CD4-positive, alpha-beta T cell treated with Interleukin-4 for 4 hours (primary cell): ENCODE measurements at places on chromosomes 11 and 22.
A peak's percentile ranks its signal among the peaks of the same experiment; 100 is the strongest.

DNA sequence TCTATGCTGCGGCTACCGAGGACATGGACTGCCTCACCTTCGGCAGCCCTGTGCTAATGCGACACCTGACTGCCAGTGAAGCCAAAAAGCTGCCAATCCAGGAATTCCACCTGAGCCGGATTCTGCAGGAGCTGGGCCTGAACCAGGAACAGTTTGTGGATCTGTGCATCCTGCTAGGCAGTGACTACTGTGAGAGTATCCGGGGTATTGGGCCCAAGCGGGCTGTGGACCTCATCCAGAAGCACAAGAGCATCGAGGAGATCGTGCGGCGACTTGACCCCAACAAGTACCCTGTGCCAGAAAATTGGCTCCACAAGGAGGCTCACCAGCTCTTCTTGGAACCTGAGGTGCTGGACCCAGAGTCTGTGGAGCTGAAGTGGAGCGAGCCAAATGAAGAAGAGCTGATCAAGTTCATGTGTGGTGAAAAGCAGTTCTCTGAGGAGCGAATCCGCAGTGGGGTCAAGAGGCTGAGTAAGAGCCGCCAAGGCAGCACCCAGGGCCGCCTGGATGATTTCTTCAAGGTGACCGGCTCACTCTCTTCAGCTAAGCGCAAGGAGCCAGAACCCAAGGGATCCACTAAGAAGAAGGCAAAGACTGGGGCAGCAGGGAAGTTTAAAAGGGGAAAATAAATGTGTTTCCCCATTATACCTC is 3.3 kb downstream of the FEN1 start:
- DNase-seq, result no peak

DNA sequence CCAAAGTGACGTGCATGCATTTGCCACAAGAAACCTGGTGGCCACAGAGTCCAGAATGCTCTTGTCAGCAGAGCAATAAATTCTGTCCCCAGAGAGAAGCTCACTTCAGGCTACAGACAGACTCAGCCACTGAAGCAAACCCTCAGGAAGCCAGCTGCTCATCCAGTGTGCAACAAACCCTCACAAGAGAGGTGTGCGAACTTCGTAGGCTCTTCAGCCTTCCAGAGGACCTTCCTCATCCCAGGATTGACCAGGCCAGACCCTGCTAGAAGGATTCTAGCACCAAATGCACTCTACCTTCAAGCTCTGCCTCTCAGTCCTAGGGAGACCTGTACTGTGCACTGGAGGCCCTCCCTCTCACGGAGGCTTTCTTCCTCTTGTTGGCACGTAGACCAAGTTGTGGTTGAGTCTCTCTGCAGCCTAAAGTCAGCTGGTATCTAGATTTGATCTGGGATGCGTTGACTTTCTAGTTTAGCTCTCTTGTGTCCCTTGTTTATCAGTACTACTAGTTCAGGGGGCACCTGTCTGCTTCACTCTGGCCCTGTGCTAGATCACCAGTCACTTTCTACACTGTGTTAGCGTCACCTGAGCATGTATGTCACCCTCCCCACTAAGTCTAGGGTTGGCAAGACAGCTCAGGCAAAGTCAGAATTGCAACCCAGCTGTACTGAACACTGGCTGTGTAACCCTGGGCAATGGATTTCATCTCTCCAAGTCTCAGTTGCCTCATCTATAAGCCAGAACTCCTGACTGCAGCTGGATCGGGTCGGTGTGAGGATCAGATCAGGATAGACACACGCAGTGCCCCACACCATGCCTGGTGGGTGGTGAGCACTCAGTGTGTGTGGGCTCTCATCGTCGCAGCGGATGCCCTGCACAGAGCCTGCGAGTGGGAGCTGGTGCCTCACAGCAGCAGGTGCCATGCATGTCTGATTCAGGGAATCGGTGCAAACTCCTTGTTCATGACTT is 22.1 kb upstream of the TMPRSS13 start:
- DNase-seq, result peak; percentile 62

DNA sequence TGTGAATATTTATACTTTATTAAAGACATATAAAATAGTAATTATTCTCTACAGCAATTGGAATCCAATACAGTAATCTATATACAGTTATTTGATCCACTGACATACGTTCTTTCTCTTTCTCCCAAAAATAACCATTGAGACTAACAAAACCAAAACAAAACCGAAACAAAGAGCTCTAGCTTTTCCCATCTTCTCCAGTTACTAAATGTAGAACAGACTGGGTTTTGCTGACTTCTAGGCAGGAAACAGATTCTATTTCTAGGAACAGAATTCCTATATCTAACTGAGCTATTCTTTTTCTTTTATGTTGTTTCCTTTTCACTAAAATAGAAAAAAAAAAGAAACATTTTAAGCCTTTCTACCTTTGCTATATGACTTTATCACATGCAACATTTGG is 80.1 kb downstream of the PACS1 start:
- DNase-seq, result no peak

GRCh38 chr11:62588966-62589637 is 2.2 kb downstream of the TUT1 start:
- no peak for DNase-seq

DNA sequence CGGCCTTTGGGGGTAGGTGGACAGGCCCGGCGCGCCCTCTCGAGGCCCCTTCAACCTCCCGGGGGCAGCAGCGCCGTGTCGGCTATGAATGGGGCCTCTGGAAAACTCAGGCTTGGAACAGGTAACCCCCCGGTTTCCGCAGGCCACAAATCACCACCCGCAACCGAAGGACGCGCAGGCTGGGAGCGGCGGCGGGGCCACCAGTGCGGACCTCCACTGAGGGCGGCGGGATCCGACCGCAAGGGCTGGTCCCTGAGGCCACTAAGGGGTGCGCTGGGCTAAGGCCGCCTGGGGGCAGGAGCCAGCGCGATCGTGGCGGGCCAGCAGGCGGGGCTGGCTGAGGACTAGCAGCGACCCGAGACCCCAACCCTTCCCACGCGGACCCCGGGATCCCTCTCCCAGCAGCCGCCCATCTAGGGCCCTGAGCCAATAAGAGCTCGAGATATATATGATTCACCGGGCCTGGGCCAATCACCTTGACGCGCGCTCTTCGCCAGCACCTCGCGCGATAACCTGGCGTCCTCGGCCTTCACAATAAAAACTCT is 609 bp upstream of the ATF4 start:
- peak; percentile 99 for DNase-seq

- no peak for DNase-seq
Observed at GRCh38 chr22:20354238-20354975, 34.5 kb upstream of the DGCR6L start.

DNA sequence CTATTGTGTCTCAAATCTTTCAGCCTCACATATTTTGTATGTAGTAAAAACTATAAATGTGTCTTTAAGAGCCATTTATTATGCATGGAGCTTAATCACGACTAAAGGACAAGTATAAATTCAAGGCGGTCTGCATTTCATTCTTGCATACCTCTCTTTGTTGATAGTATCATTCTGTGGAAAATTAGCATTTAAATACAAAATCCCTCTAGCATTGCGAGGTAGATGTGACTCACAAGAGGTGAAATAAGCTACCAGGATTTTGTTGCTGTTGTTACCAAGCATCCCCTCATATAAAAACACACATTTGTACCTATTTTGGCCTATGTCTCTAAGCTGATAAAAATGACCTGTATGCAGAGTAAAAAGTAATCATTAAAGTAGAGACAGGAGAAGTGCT is 537.4 kb upstream of the LUZP2 start:
- DNase-seq, result no peak

- DNase-seq, result no peak
Observed at GRCh38 chr11:77171885-77172665, 44.0 kb downstream of the MYO7A start.
